Osteocyte (in vitro differentiated cells): ENCODE measurements at places on chromosomes 12 and 14. TPM values are rescaled to one million over a fixed set of nuclear protein-coding genes. Genes with fewer than 3 reads are reported as not detected.
A peak's percentile ranks its signal among the peaks of the same experiment; 100 is the strongest.

DNA sequence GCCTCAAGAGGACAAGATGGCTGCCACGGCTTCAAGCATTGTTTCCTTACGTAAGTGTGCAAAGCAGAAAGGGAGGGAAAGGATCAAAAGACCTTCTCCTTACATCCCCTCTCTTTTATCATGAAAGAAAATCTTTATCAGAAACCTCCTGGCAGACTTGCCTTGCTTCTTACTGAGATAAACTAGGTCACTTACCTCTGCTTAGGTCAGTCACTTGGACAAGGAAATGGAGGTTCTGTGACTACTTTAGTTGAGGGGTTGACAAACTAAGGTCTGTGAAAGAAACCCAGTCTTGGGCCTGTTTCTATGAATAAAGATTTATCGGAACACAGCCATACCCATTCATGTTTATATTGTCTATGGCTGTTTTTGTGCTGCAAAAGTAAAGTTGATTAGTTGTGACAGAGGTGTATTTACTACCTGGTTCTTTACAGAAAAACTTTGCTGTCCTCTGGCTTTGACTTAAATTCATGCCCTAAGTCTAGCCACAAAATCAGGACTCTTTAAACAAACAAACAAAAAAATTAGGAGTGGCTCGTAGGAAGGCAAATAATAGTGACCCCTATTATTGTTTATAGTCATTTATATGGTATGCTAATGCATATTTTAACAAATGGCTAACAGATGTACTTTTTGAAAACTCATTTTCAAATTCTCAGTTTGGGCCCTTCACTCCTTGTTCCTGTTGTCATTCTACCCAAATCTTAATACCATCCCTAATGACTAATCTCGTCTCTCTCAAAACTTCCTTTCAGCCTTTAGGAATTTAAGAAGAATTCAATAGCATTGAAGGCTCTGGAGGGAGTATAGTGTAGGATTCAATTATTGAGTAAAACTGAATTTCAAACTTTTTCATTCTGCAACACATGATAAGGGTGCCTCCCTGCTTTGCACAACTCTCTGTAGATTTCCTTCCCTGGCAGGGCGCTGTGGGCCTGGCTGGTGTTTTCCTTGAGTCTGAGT lies 42.0 kb upstream of the ATP2B1 start:
- H3K27ac ChIP-seq, result peak overlapping the region; percentile 80
- no peaks in the 10 kb centered on the region for H3K36me3 ChIP-seq
- no peak overlapping the region for H3K4me3 ChIP-seq
- no peak for DNase-seq

The EML5 gene
- total RNA-seq, result 0.18 and 0.19 TPM in 2 replicates

- DNase-seq, result no peak
- H3K4me3 ChIP-seq, result no peak overlapping the region
- no peak overlapping the region for H3K27ac ChIP-seq
- peaks cover 6% of the 10 kb centered on the region for H3K4me1 ChIP-seq
- H3K27me3 ChIP-seq, result no peaks in the 10 kb centered on the region
- H3K36me3 ChIP-seq, result peaks cover 14% of the 10 kb centered on the region
Observed at GRCh38 chr14:23469906-23470403, 452 bp downstream of the NGDN start.

The ZNF605 gene
- 17.8 and 19.1 TPM in 2 replicates for total RNA-seq

DNA sequence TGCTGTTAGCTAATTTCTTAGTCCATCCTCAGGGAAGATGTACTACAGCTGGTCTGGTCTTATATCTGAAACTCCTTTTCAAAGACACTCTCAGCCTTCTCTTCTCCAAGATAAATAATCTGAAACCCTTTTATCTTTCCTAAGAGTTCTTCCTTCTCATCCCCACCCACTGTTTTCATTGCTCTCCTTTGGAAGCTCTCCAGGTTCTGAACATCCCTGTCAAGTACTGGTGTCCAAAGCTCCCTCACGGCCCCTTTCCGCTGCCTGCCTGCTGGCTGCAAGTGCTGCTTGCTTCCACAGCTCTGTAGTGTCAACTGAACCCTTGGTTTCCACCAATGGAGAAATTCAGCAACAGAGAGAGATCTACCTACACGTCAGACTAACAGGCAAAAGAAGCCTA lies 6.6 kb upstream of the SLC6A13 start:
- peaks cover 15% of the 10 kb centered on the region for H3K27me3 ChIP-seq
- H3K36me3 ChIP-seq, result no peaks in the 10 kb centered on the region
- no peak for DNase-seq
- H3K4me1 ChIP-seq, result peaks cover 4% of the 10 kb centered on the region
- no peak overlapping the region for H3K4me3 ChIP-seq
